Effector CD8-positive, alpha-beta T cell (primary cell): ENCODE measurements at places on chromosomes 2 and 18.

DNA sequence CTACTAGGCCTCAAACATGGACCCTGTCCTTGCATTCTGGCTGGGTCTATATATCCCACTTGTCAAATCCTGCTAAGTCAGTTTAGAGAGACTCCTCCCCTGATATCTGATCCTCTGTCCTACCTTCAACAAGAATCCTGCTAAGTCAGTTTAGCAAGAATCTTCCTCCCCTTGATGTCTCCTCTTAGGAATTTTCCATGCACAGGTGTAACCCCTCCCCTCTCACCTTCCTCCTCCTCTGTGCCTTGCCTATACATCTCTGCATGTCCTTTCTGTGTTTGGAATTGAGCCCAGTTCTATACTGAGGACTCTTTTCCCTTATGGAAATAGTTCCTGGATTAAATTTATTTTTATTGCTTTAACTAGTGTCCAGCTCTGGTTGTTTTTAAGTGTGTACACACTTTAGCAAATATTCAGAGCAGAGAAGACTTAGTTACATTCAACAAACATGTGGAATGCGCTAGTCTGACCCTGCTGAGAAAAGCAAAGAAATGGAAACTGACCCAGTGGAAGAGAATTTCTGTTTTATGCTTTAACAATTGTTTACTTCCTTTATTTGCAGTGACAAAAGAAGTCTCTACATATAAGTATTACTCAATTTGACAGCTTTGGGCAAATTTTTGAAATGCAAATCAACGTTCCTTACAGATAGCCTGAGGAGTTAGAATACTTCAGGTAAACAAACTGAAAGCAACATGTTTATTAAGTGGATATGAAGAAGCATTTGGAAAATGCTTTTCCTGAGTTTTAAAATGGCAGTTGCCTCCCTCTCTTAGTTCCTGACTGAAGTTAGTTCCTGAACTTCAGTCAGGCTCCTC is 80.6 kb downstream of the RIT2 start:
- no peak for DNase-seq

- no peak for DNase-seq
Measured at GRCh38 chr2:240898731-240899467, 2.9 kb upstream of the MAB21L4 start.

DNA sequence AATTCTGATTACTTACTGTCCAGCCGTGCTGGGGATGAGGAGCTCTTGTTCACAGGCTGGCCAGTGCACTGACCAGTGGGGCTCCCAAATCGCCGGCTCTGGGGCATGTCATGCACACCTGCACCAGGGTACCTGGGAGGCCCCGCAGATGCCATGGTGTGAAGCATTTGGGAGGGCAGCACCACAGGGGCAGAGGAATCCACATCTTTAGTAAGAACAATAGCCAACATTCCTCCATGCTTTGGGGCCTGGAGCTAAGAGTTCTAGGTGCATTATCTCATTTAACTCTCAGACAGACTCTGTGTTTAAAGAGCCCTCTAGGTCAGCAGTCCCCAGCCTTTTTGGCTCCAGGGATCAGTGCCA is 104.2 kb downstream of the ACKR3 start:
- no peak for DNase-seq

DNA sequence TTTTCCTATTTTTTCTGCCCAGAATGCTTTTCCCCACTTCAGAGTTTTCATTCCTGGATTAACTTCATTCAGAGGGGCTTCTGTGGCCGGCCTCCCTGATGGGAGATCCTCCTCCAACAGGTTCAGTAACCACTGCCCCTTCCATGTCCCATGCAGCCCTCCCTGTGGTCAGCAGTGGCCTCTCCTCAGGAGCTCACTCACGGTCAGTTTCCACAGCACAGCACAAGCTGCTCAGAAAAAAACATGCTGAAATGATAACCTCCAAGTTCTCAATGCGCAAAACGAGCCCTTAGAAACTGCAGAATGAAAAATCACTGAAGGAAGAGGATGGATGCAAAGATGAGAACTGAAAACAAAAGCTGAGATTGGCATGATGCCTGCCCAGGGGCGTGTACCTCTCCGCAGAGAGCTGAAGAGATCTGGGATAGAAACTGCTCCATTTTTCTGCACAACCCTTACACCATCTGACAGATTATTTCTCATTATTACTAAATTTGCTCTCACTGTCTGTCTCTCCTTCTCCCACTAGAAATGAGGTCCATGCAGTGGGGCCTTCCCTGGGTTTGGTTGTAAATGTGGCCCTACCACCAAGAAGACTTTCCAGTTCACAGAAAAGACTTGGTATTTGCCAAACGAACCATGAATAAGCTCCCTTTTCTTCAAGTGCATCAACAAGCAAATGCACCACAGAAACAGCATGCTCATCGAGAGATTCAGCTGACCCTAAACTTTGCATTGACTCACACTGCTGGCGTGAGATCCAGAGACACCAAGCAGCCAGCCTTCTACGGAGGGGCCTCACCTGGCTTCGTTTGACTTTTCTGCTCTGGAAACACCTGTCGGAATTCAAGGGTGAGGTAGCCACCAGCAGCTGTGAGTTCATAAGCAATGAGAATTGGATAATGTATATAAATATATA is 51.5 kb downstream of the TMEM18 start:
- no peak for DNase-seq

- no peak for DNase-seq
Measured at GRCh38 chr2:74836675-74837401, 2.9 kb downstream of the HK2 start.

DNA sequence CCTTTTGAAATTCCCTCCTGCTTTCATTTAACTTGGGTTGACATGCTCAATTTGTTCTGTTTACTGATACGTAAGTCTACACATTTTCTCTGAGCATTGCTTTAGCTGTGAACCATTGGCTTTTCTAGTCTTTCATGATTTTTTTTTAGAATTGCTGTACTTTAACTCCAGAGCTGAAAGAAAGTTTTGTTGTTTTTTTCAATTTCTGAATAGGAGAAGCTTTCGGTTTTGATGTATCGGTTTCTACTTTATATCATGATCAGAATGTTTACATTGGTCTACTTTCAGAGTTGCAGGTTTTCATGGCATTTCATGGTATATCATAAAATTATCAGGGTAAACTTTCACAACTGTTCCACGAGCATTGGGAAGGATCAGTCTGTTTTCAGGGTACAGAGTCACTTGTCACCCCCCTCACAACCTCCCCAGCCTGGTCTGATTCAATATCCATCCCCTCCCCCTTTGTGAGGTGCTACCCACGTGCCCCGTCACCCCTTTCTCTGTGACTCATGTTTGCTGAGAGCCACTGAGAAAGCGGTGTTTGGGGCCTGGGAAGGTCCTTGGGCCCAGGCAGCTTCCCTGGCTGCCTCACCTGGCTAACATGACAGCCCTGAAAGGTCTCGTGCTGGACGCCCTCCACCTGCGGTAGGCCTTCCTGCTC is 7.0 kb downstream of the ASTL start:
- DNase-seq, result no peak

DNA sequence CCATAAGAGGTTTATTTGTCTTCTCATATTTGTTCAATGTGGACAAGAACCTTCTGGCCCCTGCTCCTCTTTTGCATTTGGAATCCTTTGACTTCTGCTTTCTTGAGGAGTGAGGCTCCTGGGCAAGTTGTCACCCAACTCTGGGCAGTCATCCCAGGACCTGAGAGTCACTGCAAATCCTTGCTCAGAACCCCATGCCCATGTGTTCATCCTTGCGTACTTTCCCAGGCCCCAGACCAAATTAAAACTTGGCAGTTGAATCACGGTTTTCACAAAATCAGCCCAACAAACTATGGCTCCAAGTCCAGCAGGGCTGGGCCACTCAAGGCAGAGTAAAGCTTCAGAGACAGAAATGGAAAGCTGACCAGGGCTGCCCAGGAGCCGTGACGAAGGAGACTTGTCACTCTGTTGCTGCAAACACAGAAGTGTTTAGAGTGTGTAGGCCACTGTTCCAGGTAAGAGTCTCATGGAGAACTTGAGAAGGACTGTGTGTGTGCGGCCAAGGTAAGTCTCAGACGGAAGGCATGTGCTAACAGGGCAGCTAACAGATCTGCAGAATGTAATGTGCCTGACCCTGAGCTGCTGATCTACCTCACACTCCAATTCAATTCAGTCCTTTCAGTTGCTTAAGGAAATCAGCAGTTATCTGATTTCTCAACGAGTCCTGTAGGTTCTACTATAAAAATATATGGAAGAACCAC is 549.4 kb upstream of the HS6ST1 start:
- DNase-seq, result no peak

DNA sequence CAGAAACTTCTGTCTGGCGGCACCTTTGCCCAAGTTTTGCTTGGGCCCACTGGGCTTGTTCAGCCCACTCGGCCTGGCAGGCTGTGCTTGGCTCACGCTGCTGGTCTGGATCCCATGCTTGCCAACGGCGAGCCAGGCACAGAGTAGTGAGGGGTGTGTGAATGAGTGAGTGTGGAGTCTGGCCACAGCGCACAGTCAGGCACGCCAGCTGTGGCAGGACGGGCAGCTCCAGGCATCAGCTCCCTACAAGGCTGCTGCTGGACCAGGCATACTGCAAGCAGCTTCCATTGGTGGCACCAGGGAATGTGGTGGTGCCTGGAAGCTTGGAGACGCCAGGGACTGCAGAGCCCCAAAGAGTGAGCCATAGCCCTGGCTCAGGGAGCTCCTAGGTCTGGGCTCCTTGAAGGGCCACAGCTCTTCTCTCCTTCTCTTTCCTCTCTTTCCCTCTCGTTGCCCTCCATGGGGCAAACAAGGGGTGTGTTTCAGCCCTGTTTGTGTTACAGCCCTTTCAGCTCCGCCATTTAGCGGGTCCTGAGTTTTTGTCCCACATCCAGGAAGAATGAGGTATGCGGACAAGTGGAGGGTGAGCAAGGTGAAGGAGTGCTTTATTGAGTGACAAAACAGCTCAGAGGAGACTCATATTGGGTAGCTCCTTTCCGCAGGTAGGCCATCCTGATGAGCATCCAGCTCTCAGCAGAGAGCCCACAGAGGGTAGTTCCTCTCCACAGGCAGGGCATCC is 73.0 kb downstream of the AGPS start:
- no peak for DNase-seq
